ENCODE measurements at places on chromosomes 4 and X.

DNA sequence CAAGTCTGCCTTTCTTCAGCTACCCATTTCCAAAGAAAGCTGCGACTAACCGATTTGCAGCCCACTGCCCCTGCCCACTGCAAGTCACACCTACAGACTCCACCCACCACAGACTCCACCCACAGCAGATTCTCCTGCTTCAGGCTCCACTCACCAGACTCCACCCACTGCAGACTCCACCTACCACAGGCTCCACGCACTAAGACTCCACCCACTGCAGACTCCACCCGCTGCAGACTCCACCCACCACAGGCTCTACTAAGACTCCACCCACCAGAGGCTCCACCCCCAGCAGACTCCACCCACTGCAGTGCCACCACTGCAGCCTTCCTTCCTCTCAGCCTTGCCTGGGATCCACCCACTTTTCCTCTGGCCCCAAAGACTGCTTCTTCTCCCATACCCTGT is 41.3 kb downstream of the ABLIM2 start:
- peak; percentile 26 for DNase-seq

DNA sequence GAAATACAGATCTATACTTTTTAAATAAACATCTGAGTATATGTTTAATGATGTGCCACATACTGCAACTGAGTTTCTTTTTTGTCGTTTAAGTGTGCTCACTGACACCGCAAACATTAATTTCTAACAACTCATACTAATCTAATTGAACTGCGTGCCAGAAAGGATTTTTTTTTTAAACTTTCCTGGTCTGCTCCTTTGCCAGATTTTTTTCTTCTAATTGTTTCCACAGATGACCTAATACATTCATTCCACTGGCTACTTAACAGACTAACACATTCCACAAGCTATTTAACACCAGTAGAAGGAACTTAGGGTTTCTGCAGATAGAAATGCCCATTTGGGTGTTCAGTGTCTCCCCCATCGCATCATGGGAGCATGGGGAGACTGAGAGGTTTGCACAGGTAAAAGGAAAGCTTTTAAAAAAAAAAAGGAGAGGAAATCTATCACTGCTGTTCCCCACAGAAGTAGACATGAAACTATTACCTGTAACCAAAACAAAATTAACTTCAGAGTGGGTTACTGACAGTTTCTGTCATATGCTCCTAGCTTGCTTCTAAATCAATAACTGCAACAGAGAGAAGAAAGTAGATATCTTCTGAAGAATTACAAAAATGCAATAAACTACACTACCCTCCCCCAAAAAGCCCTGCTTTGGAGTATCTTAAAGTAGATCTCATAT is 31.6 kb downstream of the SH3KBP1 start:
- DNase-seq: no peak

GRCh38 chrX:3548765-3549391 is 164.6 kb downstream of the PRKX start:
- no peak for DNase-seq

DNA sequence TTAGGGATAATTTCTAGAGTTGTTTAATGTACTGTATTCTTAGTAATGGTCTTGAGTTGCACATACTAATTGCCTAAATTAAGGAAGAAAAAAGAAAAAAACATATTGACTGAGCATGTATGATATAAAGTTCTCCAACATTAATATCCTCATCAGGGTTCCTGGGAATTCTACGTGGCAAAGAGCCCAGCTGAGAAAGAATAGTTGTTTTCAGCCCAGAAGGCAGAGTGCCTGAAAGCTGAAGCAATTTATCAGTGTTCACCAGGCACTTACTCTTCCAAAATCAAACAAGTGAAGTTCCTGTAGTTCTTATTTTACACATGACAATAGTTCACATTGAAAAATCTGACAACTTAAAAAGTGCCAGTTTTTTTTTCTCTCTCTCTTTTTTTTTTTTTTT is 27.7 kb downstream of the YIPF7 start:
- no peak for DNase-seq
